Foreskin keratinocyte (primary cell): ENCODE measurements at places on chromosomes 2 and 18. TPM values are rescaled to one million over a fixed set of nuclear protein-coding genes. Genes with fewer than 3 reads are reported as not detected.

DNA sequence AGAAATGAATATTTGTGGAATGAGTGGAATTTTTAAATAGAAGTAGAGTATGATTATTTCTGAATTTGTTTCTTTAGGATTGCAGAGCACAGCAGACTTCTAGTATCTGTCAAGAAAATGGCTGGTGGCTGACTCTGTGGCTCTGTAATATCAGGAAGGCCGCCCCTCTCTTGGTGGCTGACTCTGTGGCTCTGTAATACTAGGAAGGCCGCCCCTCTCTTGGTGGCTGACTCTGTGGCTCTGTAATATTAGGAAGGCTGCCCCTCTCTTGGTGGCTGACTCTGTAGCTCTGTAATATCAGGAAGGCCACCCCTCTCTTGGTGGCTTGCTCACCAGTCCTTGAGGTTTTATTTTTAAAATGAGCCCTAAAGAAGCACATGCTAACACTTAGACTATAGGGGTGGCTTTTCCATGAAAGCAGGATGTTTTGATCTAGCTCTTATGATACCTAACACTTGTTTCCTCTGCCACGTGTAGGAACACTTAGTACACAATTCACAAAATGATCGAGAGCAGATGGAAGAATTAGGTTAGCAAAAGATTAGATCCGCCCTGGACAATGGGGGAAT, 85.1 kb upstream of the TTC39C start:
- DNase-seq = no peak

DNA sequence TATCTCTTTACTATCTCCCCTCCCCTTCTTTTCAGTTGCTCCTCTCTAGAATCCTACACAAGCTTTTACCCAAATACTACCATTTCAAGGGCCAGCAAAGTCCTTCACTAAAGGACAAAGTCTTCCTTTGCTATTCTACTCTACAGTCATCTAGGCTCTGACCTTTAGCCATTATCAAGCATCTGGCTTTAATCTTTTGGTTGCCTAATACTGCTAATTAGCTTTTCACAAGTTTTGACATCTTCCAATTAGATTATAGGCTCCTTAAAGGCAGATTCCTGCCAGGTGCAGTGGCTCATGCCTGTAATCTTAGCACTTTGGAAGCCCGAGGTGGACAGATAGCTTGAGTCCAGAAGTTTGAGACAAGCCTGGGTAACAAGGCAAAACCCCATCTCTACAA, 194.4 kb downstream of the SH3BP4 start:
- no peak for DNase-seq

DNA sequence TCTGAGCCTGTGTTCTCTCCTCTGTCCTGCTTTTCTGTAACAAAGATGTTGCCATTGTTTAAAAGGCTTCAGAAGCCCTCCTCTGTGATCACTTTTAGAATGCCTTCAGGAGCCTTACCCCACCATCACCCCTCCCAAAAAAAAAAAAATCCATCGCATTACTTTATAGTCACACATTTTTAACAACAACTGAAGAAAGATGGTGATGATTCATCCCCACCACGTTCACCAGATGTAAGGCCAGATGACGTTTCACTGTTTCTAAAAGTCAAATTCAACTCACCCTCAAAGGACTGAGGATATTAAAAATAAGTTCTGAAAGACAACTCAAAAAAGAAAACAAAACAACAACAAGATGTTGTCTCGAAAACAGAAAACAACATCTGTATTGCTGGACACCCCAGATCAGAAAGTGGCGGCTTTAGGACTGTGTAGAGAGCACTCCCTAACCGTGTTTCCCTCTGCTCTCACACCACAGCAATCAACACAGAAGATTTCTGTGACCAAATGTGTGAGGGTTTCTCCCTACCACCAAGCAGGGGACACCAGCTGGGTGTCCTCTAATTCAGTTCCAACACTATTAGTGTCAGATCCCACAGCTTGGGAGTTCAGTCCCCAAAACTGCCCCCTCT, 61.9 kb upstream of the CREB1 start:
- DNase-seq = no peak

GRCh38 chr2:64455545-64455944, 1.6 kb downstream of the LGALSL start:
- no peak for DNase-seq

DNA sequence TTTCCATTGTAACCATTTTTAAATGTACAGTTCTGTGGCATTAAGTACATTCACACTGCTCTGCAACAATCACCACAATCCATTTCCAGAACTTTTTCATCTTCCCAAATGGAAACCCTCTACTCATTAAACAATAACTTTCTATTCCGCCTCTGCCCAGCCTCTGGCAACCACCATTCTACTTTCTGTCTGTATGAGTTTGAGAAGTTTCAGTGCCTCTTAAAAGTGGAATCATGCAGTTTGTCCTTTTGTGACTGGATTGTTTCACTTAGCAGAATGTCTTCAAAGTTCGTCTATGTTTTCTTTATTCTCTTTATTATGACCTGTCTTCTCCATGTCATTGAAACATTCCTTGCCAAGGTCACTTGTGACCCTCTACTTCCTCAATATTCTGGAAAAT, 22.0 kb upstream of the PELI1 start:
- DNase-seq = no peak

- DNase-seq = no peak
Measured at GRCh38 chr2:36322108-36322507, 33.5 kb upstream of the CRIM1 start.

- DNase-seq = peak; percentile 35
Measured at GRCh38 chr2:7427293-7428060, 510.3 kb downstream of the RNF144A start.

GRCh38 chr2:152459091-152459490, 124.1 kb downstream of the FMNL2 start:
- no peak for DNase-seq

- DNase-seq = no peak
Measured at GRCh38 chr18:292271-292670, 24.4 kb upstream of the THOC1 start.

GRCh38 chr2:65536596-65536995, 104.2 kb upstream of the SPRED2 start:
- DNase-seq = no peak

DNA sequence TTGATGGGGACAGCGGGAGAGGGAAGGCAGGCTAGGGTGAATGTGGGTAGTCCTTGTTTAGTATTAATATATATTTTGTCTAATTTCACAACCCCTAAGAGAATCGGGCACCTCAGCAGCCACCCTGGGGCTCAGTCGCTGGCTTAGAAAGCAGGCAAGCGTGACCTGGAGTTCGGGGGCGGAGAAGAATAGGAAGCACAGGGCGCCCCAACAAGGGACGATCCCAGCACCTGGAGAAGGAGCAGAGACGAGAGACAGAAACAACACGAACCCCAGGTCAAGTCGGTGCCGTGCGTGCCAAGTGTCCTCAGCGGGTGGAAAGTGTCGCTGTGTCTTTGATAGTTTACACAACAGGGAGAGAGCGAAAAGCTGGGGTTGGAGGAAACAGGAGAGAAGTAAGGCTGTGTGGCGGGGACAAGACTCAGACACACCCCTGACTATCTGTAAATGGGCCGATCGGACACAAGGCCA, 95.4 kb downstream of the NFATC1 start:
- no peak for DNase-seq

GRCh38 chr2:168244318-168244717, 3.1 kb downstream of the STK39 start:
- peak; percentile 64 for DNase-seq

- no peak for DNase-seq
Measured at GRCh38 chr2:27323596-27324285, 844 bp upstream of the MPV17 start.

DNA sequence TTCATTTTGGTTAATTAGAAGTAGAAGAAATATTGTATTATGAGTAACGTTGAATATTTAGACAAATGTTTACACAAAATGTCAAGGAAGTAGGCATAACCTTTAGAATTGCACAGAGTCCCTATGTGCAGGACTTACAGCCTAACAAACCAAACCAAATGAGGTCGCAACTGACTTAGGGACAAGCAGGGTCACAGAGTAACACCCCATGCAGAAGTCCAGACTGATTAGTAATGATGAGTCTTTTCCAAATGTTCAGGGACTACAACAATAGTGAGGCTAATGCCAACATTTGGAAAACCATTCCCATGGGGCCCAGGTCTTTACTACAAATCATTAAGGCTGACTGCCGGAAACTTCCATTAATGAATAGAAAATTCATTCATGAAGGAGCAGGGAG, 452.5 kb upstream of the CHAC2 start:
- DNase-seq = peak; percentile 31

GRCh38 chr18:45521777-45522176, 93.5 kb upstream of the SLC14A2 start:
- DNase-seq = peak; percentile 44

The CABYR gene
- total RNA-seq = 7.2 and 7.7 TPM in 2 replicates

The CRYGC gene
- not detected in 2 replicates for total RNA-seq

The PDCD1 gene
- not detected in 2 replicates for total RNA-seq

The SERPINB3 gene
- 0.56 and 0.88 TPM in 2 replicates for total RNA-seq

The ZAP70 gene
- not detected in 2 replicates for total RNA-seq

The LGALSL gene
- 14.7 and 21.1 TPM in 2 replicates for total RNA-seq
